Metanephros (tissue), 2 donors: ENCODE measurements at places on chromosomes 13 and 19. TPM values are rescaled to one million over a fixed set of nuclear protein-coding genes. Genes with fewer than 3 reads are reported as not detected.

The SUGP2 gene
- 55.1 TPM for total RNA-seq

The CPAMD8 gene
- 40.6 TPM for total RNA-seq

The FUT2 gene
- total RNA-seq, result 1.5 TPM

The ZNF845 gene
- total RNA-seq, result 8.2 TPM

The CCDC8 gene
- 62.2 TPM for total RNA-seq

The ERICH4 gene
- 0.64 TPM for total RNA-seq

The TSSK6 gene
- total RNA-seq, result 3.5 TPM

The ATP12A gene
- 17.3 TPM for total RNA-seq

The LILRB5 gene
- 4.0 TPM for total RNA-seq

The REXO1 gene
- 30.2 TPM for total RNA-seq

The TNNI3 gene
- total RNA-seq, result 1.1 TPM

The KANK2 gene
- 170 TPM for total RNA-seq

The APBA3 gene
- total RNA-seq, result 45.2 TPM

The LAIR1 gene
- total RNA-seq, result 13.8 TPM

The IL12RB1 gene
- total RNA-seq, result 1.3 TPM

The POU2F2 gene
- total RNA-seq, result 0.70 TPM

The ZNF682 gene
- total RNA-seq, result 11.8 TPM

The RGL3 gene
- total RNA-seq, result 46.8 TPM

The UPK1A gene
- 20.4 TPM for total RNA-seq

The IGFL1 gene
- total RNA-seq, result not detected

The SLC15A1 gene
- total RNA-seq, result 6.2 TPM

The KLK11 gene
- not detected for total RNA-seq

The EID2B gene
- 4.7 TPM for total RNA-seq

The SMIM24 gene
- total RNA-seq, result 34.7 TPM

The ANKLE1 gene
- 2.6 TPM for total RNA-seq

The ZNF763 gene
- 8.5 TPM for total RNA-seq

The ZNF382 gene
- total RNA-seq, result 14.8 TPM

The CADM4 gene
- total RNA-seq, result 24.4 TPM

The DBP gene
- total RNA-seq, result 17.2 TPM

The RDH8 gene
- total RNA-seq, result not detected

The SKA3 gene
- 5.8 TPM for total RNA-seq

The ERICH6B gene
- total RNA-seq, result not detected

The SLAIN1 gene
- total RNA-seq, result 14.8 TPM

The CBY2 gene
- 0.99 TPM for total RNA-seq

The SIAH3 gene
- total RNA-seq, result 0.99 TPM

The SIGLEC10 gene
- 2.4 TPM for total RNA-seq

The SIGLECL1 gene
- not detected for total RNA-seq

The CD37 gene
- total RNA-seq, result 16.5 TPM

The CEACAM5 gene
- total RNA-seq, result not detected

The ZSCAN22 gene
- total RNA-seq, result 2.7 TPM
